ENCODE measurements at places on chromosomes 12 and 14. TPM values are rescaled to one million over a fixed set of nuclear protein-coding genes. Genes with fewer than 3 reads are reported as not detected.

DNA sequence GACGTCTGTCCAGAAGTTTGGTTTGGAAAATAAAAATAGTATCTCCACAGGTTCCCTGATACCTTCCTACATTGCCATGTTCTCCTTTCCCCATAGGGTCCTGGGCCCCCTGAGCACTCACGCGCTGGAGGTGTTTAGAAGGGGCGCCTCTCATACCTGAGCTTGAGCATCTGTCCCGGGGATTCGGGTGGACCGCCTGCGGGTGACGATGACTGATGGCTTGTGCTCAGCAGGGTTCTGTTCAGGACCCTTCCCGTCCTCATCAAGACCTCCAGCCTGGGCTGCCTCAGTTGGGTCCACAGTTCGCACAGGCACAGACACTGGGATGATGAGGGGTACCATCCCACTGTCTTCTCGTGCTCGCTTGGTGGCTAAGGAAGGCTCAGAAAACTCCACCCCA is 22.7 kb upstream of the PNMA1 start:
- DNase-seq = no peak

DNA sequence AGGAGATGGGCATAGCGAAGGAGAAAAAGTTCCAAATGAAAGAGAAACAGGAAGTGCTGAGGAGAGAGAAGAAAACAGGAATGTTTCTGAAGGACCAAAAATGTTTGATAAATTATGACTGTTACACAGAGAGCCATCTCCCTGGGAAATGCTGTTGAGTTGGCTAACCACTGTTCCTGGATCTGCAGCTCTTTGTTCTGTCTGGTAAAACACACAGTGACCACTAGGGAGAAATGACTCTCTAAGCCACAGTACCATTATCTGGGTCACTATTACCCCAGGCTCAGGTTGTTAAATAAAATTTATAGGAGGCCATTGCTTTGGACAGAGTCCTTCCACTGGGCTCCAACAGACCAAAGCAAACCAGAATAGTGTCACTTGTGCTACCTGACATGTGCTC is 219.3 kb downstream of the CRADD start:
- no peak for DNase-seq

GRCh38 chr14:71050227-71050823 is 143.1 kb downstream of the PCNX1 start:
- no peak for DNase-seq

GRCh38 chr14:57038689-57039088 is 228.4 kb upstream of the OTX2 start:
- DNase-seq = no peak

GRCh38 chr12:3152892-3153291 is 75.7 kb downstream of the TSPAN9 start:
- DNase-seq = peak; percentile 7

GRCh38 chr12:59321278-59321677 is 274.6 kb upstream of the SLC16A7 start:
- DNase-seq = no peak

GRCh38 chr12:80698256-80698655 is 9.2 kb upstream of the MYF6 start:
- no peak for DNase-seq

DNA sequence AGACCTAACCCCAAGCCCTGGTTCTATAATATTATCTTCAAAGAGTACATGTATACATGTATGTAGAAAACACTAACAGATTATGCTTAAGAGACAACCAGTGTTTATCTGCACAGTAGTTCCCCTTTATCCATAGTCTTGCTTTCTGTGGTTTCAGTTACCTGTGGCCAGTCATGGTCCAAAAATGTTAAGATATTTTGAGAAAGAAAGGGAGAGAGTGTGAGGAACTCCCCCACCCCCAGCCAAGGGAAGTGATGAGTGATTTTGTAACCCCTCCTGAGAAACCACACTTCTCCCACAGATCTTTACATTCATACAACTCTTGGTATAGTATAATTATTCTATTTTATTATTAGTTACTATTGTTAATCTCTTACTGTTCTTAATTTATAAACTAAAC is 77.3 kb upstream of the CNTN1 start:
- DNase-seq = no peak

DNA sequence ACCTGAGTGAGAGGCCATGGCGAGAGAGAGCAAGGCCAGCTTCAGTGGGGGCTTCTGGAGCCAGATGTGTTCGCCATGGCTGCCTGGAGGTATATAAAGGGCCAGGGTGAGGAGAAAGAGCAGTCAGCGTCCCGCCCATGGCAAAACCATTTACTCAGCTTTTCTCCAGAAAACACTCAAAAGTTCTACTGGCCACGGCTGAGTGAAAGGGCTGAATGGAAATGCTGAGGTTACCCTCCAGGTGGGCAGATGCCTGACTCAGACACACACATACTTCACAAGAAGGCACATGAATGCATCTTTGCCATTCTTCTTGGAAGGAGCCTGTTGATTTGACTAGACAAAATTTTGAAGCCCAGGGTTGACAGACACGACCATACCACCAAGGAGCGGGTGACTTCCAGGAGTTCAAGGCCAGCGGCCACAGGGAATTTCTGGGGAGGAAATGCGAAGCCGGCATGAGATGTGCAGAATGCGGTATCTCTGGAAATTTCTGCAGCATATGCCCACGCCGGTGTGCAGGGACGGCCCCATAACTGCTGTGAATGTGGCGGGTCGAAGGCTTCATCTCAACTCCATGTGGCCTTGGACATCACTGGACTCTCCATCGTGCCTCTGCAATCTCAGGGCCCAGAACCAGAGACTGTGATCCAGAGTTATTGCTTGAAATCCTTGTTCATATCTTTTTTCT is at the start of gene IL31:
IL31 (minus strand) TSS at position 67 of the 691 bp plus-strand sequence; CDS start at position 18, 49 bp downstream.
- no peak for DNase-seq

DNA sequence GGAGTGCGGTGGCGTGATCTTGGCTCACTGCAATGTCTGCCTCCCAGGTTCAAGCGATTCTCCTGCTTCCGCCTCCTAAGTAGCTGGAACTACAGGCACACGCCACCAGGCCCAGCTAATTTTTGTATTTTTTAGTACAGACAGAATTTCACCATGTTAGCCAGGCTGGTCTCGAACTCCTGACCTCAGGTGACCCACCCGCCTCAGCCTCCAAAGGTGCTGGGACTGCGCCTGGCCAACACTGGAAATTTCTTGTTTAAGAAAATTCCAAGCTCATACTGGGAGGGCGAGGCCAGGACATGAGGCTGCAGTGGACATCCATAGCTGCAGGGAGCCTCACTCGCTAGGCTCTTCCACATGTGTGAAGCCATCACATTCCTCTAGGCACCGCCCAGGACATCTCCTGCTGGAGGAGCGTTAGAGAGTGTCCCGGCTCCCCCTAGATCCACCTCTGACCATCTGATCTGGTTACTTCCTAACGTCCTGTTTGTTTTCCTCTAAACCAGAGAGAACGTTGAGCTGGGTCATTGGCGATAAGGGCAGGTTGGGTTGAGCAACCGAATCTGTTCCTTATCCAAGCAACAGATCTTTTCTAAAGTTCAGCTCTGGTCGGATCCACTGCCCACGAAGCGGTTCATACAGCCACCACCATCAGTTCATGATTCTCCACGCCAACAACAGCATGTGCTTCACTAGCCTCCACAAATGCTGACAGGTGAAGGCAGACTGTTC is 108.2 kb upstream of the MED13L start:
- DNase-seq = no peak

GRCh38 chr14:106625186-106625585 is 1098.8 kb downstream of the TMEM121 start:
- no peak for DNase-seq

DNA sequence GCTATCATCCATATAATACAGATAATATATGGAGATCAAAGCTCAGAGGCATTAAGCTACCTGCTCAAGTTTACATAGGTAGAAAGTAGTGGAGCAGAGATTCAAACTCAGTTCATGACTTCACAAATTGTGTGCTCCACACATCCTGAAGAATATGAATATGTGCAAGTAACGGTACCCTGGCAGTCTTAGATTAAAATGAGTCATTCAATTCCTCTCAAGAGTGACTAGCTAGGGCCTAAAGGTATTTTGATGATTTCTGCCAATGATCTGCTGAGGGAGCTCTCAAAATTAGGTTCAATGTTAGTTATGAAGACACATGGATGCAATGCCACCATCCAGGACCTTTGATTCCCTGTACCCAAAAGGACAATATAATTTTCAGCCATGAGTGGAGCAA is 58.9 kb downstream of the GRIP1 start:
- DNase-seq = no peak

DNA sequence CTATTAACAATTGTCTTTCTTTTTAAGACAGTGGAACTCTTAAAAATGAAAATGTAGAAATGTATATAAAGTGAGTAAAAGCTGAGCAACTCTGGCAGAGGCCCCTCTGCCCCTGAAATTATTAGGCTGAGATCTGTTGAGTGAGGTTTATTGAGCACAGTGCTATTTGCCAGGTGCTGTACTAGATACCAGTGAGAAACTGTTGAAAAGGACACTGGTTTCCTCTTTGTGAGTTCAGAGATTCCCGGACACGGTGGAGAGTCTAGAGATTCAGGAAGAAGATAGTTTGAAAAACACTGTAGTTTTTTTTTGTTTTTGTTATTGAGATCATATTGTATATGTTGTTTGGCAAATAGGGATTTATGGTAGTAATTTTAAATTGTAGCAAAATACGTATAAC is 11.2 kb downstream of the ACVR1B start:
- DNase-seq = no peak

GRCh38 chr14:20934148-20934762 is 21.0 kb upstream of the RNASE2 start:
- DNase-seq = no peak

- DNase-seq = no peak
Observed at GRCh38 chr14:21168055-21168454, 12.2 kb upstream of the OR5AU1 start.

GRCh38 chr12:49866859-49867569 is 24.1 kb upstream of the BCDIN3D start:
- peak; percentile 59 for DNase-seq

GRCh38 chr12:21828136-21828775 is 53.8 kb upstream of the KCNJ8 start:
- DNase-seq = no peak

Gene KLHL33
- total RNA-seq = 0.09 TPM

Gene HSPB8
- not detected for total RNA-seq

Gene AKAP5
- total RNA-seq = 3.1 TPM

Gene NDRG2
- total RNA-seq = 5.0 TPM

Gene KITLG
- total RNA-seq = 0.49 TPM

Gene ALDH1L2
- 0.72 TPM for total RNA-seq

Gene JAG2
- 1.2 TPM for total RNA-seq

All from CD8-positive, alpha-beta memory T cell (primary cell).